ENCODE measurements at places on chromosomes 1 and 21.

GRCh38 chr1:207691841-207692240 lies 46.9 kb downstream of the CR1L start:
- DNase-seq = no peak

DNA sequence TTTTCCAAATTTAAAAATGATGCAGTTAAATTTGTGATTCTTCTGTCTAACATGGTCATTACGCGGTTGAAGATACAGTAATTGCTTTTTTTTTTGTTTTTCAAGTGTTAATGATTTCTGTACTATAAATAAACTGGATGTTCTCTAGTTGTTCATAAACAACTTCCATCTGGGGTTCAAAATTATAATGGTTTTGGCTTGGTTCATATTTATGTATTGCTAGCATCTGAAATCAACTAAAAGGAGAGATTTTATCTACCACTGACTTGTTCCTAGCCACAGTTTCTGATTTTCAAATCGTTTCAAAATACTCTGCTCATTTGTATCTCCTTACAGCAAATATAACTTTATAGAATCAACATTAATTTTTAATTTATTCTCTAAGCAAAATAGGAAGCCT lies 35.2 kb upstream of the PLPPR4 start:
- no peak for DNase-seq

DNA sequence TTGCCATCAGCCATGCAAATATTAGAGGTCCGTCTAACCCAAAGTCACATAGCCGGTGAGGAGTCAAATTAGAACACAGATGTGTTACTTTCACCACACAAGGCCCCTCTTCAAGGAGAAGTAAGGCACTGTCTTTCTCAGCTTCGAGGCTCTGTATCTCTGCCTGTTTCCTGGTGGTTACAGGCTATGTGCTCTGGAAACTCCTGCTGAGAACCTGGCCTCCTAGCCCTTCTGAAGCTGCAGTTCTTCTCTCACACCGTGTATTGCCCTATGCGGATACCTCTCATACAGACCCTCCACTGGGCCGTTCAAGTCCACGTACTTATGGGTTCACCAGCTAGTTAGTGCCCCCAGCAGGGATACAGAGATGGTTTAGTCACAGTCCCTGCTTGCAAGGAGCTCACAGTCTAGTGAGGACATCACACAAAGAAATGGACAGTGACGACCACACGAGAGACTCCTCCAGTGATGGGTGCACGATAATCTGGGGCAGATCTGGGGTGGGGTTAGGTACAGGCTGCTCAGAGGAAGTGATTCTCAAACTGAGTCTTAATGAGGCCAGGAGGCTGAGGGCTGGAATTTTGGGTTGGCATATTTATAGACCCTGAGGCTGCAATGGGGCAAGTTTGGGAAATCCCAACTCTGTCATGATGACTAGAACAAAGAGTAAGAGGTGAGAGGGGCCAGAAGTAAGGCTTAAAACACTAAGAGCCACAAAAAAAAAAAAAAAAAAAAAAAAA lies 22.8 kb upstream of the ELOA start:
- DNase-seq = no peak

GRCh38 chr1:32791881-32792280 lies 25.3 kb downstream of the YARS1 start:
- peak; percentile 48 for DNase-seq

DNA sequence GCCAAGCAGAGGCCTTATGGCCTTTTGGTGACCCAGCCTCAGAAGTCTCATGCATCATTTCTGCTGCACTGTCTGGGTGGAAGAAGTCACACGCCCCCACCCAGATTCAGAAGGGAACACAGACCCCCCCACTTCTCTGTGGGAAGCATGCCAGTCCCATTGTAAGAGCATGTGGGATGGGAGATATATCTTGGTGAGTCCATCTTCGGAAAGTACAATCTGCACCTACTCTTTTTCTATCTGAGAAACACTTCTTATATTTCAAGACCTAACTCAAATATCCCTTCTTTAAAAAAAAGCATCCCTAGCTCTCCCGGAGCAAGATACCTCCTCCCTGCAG lies 159.6 kb upstream of the FGGY start:
- no peak for DNase-seq

- DNase-seq = no peak
Measured at GRCh38 chr1:208393826-208394225, 149.6 kb upstream of the PLXNA2 start.

GRCh38 chr1:178490967-178491366 lies 5.8 kb downstream of the CLEC20A start:
- no peak for DNase-seq

- no peak for DNase-seq
Measured at GRCh38 chr1:202113690-202114300, 8.9 kb upstream of the GPR37L1 start.

GRCh38 chr1:170520601-170521000 lies 11.4 kb upstream of the GORAB start:
- DNase-seq = no peak

GRCh38 chr1:38923607-38924006 lies 18.0 kb downstream of the RHBDL2 start:
- peak; percentile 19 for DNase-seq

DNA sequence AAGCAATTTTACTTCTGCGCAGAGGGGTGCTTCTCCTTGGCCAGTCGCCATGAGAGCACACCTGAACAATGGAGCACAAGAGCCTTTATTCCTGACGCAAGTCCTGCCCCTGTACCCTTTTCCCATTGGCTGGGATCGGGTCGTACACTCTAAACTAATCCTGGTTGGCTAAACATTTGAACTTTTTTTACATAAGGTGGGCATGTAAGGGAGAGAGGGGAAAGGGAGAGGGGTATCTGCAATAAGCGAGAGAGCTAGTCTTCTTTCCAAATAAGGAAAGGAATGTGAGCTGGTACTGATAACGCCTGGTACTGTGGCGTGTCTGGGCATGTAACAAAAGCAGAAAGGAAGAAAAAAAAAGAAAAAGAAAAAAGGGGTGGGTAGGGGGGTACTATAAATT lies 21.8 kb downstream of the MFSD2A start:
- no peak for DNase-seq

DNA sequence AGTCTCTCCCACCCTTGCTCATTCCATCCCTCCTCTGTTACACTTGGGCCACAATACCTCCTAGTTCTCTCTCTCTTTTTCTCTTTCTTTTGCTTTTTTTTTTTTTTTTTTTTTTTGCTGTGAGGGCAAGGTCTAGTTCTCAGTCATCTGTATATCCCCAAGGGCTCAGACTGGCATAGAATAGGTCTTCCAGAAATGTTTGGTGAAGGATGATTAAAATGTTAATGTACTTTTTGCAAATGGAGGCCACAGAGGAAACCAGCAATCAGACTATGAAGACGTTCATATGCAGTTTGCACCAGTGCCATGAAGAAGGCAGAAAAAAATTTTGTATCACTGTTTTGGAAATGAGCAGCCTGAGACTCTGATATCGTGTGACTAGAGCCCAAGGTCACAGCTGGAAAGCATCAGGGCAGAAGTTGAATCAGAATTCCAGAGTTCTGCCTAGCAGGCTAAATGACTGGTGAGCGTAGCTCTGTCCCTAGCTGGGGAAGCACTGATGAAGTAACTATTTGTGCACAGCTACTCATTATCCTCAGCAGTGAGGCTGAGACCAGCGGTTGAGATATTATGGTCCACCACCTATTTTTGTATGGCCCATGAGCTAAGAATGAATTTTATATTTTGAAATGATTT lies 186.5 kb downstream of the TGFBR3 start:
- peak; percentile 89 for DNase-seq

DNA sequence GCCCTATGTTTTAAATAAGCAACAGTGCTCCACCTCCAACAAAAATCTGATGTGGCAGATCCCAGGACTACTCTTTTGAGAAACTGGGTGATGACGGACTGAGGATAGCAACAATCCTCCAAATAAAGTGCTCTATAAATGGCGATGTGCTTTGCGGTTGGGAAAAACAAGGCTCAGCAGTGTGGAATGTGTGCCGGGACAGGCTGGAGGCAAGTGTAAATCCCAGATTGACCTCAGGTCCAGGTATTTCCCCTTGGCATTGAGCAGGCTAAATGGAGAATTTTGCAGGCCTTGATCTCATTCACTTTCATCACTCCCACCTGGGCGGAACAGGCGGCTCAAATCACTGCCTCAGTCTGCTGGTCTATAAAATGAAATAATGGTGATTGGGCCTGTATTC lies 35.1 kb downstream of the LRRC42 start:
- no peak for DNase-seq

DNA sequence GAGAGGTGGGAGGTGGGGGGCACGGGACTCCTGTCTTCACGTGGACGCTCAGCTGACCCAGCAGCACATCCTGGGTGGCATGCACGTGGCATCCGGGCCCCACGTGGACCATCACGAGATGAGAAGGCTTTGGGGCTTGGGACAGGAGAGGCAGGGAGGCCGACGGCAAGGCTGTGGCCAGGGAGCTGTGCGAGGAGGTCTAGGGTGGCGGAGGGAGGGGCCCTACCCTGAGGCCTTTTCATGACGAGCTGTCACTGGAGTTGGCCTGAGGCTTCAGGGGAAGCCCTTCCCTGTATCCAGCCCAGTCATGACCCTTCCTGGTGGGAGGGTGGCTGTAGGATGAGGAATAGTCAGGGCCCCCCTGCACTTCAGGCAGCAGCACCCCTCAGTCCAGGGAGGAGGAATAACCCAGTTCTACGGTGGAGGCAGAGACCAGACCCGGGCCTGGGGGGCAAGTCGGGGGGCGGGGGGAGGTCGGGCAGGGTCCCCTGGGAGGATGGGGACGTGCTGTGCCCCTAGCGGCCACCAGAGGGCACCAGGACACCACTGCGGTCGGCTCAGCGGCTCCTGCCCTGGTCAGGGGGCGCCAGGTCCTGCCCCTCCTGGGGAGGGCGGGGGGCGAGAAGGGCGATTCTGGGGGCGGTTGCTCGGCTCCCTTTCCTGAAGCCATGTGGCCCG lies 2.0 kb upstream of the PERM1 start:
- no peak for DNase-seq

DNA sequence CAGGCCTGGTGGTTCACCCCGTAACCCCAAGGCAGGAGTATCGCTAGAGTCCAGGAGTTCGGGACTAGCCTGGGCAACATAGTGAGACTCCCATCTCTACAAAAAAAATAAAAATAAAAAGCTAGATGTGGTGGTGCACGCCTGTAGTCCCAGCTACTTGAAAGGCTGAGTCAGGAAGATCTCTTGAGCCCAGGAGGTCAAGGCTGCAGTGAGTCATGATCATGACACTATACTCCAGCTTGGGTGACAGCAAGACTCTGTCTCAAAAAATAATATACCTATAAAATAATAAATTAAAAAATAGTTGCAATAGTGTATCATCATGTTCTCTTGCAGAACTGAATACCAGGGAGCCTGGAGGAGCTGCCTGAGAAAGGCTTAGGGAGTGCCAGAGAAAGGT lies 19.9 kb upstream of the TMEM39B start:
- no peak for DNase-seq

DNA sequence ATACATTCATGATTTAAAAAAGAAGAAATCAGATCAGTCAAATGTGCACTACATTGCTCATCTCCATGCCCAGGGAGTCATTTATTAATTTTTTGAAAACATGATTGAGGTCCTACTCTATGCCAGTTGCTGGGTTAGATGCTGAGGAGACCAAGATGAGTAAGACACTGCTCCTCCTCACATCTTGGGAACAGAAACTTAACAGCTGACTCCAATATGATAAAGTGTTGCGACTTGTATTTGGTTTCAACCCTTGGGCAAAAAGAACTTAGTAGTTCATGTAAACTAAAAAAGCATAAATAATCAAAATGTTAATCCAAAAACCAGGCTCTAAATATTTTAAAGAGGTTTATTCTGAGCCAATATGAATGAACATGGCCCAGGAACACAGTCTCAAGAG lies 56.9 kb downstream of the OPTC start:
- no peak for DNase-seq

GRCh38 chr1:172002725-172003345 lies 161.5 kb downstream of the DNM3 start:
- DNase-seq = peak; percentile 83

- DNase-seq = peak; percentile 39
Measured at GRCh38 chr1:237851210-237851845, 39.4 kb downstream of the ZP4 start.

DNA sequence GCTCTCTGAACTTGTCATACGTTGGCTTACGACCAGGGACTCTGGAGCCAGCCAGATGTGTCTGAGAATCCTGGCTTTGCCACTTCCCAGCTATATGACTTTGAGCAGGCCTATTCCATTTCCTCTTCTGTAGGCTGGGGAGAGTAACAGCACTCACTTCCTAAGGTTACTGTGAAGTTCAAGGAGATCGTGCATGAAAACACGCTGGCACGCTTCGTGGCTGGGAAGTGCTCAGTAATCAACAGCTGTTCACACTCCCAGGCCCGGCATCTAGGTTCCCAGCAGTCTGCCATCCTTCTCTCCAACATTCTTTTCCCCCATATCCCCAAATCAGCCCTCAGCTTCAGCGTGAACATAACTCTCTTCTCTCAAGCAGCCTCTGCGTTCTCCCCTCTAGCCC lies 2.0 kb downstream of the ASCL5 start:
- DNase-seq = peak; percentile 7

- DNase-seq = peak; percentile 40
Measured at GRCh38 chr1:236020359-236021219, 44.3 kb downstream of the NID1 start.

DNA sequence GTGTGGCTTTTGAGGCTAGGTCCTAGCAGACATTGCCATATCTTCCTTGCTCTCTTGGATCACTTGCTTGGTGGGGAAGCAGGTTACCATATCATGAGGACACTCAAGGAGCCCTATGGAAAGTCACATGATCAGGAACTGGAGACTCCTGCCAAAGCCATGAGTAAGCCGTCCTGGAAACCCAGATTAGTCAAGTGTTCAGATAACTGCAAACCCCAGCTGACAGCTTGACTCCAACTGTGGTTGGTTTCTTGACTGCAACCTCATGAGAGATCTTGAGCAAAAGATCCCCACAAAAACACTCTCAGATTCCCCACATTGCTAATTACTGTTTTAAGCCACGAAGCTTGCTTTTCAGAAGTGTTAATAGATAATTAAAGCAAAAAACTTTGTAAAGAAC lies 58.6 kb downstream of the CACNA1E start:
- peak; percentile 4 for DNase-seq

DNA sequence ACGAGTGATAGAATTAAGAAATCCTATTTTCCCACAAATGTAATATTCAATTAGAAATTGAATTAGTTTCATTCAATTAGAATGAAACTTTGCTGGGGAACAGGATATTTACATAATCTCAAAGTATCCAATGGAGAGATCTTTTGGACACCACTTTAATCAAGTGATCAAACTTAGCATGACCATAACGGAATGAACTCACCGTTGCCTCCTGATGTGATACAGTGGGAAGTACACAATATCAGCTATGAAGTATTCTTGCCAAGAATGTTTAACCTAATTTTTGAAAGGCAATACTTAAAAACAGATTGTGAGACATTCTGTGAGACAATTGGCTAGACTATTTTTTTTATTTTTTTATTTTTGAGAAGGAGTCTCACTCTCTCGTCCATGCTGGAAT lies 16.6 kb downstream of the CDKN2C start:
- peak; percentile 5 for DNase-seq

GRCh38 chr1:247324204-247324787 lies 7.4 kb downstream of the ZNF496 start:
- DNase-seq = no peak

- DNase-seq = peak; percentile 33
Measured at GRCh38 chr21:34537838-34538237, 25.8 kb upstream of the KCNE1 start.
